HT1080 (cell line): ENCODE measurements at places on chromosomes 7 and 10. TPM values are rescaled to one million over a fixed set of nuclear protein-coding genes. Genes with fewer than 3 reads are reported as not detected.
A peak's percentile ranks its signal among the peaks of the same experiment; 100 is the strongest.

SPDYE8 gene
- not detected in 2 replicates for total RNA-seq

CALHM1 gene
- not detected in 2 replicates for total RNA-seq

FKBP6 gene
- not detected in 2 replicates for total RNA-seq

GNAI1 gene
- 25.7 and 36.2 TPM in 2 replicates for total RNA-seq

ELFN1 gene
- 7.4 and 11.1 TPM in 2 replicates for total RNA-seq

FAM237B gene
- not detected in 2 replicates for total RNA-seq

GPR146 gene
- total RNA-seq = 1.1 and 1.9 TPM in 2 replicates

GRCh38 chr10:103747193-103747865, 108.0 kb downstream of the SH3PXD2A start:
- DNase-seq = no peak

DNA sequence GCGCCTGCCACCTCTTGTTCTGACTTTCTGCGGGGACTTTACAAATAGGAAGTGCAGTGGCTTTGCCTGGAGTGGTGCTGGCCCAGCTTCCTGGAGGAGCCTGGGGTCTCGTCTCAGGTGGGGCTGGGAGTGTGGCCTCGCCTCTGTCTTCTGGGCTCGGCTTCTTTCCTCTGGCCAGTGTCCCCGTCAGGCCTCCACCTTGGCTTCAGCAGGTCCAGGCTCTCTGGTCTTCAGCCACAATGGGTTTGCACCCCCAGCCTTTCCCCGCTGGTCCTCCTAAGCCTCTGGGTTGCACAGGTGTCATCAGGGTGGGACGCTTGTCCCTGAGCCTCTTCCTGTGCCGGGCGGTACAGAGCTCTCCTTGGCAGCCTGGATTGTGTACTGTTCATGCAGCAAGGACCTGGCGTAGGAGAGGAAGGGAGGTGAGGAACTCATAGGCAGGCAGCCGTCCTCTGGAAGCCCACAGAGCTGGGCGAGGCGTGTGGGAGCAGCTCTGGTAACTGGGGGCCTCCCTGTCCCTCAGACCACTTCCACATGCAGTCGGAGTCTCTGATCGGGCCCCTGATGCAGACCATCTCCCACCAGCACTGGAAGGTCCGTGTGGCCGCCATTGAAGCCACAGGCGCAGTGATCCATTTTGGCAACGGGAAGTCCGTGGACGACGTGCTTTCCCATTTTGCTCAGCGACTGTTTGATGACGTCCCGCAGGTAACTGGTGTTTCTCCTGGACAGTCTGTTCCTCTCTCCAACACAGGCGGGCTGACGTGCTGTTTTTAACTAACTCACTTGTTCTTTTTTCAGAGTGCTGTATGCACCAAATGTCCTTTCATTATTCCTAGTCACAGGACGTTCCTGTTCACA, 2.3 kb upstream of the PRKAR1B start:
- DNase-seq = no peak

DNA sequence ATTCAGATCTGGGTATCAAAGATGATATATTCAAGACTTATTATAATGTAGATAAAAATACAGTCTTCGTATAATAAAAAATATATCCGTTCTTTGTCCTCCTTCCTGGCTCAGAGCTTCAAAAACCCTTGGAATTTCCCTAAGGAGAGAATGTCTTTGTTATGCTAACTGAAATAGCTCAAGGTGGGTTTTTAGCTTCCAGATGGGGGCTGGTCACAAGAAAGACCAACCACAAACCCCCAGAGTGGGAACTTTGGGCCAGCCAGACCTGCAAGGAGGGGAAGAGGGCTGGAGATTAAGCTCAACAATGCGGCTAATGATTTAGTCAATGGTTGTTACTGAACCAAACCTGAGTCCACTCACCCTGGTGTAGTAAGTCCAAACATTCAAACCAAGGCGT, 196.4 kb downstream of the SDHAF3 start:
- no peak for DNase-seq

DNA sequence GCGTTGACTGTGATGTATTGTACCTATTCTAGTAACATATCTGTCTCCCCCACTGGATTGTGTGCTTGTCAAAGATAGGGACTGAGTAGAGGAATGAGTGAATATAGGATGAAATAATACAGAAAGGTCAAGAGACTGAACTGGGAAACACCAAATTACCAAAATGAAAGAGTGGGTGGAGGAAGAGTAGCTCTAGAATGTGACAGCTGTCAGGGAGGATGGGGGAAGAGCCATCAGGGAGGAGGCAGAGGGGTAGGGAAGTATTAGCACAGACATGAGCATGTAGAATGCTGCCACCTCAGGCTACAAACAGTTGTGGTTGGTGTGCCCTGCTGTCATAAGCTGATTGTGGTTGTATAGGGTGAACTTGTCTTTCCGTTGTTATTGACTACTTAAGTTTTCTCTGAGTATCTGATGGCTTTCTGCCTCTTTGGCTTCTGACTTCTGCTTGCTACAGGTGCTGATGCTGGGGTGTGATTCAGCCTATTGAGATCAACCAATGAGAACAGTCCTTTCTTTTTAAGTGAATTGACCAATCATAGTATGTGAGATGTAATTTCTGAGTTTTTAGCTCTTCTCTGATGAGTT, 5.6 kb downstream of the CCSER2 start:
- peak; percentile 32 for DNase-seq

- DNase-seq = no peak
These were observed 81.1 kb downstream of the IDE start for GRCh38 chr10:92492748-92493240.

DNA sequence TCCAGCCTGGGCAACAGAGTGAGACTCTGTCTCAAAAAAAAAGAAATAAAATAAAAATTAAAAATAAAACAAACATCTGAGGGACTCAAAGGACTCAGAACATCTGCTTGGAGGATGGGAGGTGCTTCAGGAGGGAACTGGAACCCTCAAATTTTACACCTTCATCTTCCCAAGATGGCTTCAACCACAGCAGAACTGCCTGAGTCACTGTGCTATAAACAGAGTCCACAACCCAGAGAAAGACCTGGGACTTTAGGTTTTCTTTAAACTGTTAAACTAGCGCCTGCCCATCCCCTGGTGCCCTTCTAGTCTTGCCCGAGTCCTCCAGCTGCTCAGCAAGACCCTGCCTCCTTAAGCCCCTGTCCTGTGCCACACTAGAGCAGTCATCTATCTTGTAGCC, 40.8 kb downstream of the RGS10 start:
- DNase-seq = no peak

GRCh38 chr10:7255517-7255916, 155.3 kb downstream of the SFMBT2 start:
- DNase-seq = no peak

DNA sequence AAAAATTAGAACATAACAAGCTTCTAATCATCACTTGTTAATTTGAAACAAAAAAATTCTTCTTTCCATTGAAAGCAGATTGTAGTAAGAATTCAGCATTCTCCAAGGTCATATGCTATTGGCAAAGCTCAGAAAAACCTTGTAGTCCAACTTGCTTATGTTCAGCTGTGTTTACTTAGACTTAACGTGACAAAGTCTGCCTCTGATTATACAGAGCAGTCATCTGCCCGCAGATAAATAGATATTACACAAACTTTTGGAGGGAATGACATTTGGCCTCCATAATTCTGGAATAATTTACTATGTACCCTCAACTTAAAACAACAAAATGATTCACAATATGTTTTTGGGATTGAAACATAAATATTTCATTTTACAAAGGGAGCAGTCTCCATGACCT, 45.8 kb downstream of the MKX start:
- DNase-seq = no peak

DNA sequence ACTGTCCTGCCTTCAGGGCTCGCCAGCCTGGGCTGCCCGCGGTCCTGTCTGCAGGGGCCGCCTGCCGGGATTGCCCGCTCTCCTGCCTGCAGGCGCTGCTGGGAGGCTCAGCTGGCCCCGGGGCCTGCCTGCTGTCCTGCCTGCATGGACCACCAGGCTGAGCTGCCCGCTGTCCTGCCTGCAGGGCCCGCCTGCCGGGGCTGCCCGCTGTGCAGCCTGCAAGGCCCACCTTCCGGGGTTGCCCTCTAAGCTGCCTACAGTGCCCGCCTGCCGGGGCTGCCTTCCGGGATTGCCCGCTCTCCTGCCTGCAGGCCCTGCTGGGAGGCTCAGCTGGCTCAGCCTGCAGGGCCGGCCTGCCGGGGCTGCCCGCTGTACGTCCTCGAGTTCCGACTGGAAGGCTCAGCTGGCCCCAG, 164.4 kb downstream of the GLRX3 start:
- DNase-seq = peak; percentile 63

GRCh38 chr7:37028909-37029440, 304.7 kb upstream of the AOAH start:
- DNase-seq = no peak

- no peak for DNase-seq
These were observed 74.2 kb downstream of the SHH start for GRCh38 chr7:155738104-155738503.

DNA sequence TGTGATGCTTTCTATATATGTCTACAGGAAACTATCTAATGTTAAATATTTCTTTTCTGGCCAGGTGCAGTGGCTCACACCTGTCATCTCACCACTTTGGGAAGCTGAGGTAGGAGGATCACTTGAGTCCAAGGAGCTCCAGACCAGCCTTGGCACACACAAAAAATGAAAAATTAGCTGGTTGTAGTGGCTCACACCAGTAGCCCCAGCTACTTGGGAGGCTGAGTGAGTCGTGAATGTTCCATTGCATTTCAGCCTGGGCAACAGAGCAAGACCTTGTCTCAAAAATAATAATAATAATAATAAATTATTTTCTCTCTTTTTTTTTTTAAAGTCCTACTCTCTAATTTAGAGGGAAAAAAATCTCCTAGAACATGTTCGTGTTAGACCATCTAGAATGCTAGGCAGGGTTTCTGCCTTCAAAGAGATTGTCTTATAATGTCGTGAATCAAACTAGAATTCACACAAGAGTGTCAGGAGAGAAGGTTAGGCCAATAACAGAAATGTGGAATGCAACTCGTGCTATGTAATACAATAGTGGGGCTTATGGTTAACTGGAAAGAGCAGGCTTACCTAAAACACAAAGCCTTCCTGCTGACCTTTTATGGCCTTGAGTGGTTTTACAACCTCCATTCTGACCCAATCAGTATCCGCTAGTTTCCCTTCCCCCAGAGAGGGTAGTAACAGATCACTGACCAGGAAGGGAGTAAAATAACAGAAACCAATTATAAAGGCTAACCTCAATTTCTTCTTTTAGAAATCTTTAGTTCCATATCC, 46.3 kb downstream of the MYOF start:
- DNase-seq = peak; percentile 51

DNA sequence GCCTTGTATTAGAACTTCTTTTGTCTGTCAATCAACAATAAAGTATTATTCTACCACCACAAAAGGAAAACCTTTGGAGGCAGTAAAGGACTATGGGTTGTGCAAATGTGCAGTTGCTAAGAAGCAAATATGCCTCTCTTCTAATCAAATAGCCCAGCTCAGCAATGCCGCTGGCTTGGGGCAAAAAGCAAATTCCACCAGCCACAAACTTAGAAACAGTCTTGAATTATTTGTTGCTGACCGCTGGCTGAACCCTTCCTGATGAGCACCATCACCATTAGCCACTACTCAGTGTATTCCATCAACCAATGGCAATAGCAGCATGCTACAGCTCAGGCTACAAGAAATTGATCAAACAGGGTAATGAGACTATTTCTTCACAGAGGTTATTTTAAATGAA, 51.0 kb downstream of the SKAP2 start:
- no peak for DNase-seq

- DNase-seq = peak; percentile 31
These were observed 88.9 kb upstream of the KLF6 start for GRCh38 chr10:3873728-3874461.

DNA sequence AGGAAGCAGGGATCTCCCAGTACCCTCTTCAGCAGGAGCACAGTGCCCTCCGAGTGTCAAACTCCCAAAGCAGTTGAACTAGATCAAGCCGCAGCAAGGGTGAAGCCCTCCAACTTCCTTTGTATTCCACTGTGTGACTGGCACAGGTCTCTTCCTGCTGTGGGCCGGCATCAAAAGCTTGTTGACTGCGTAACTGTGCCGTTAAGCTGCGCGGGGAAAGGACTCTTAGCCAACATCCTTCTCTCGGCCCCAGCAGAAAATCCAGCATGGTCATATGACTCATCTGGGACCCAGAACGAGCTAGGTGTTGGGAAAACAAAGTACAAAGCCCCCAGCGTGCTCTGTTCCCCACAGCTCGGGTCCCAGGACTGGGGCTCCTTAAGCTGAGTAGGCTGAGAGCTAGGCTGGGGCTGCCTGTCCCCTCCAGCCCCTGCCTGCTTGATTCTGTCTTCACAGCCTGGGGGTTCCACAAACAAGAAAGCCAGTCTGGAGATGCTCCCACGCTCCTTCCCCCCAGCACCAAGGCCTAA, 52.2 kb downstream of the COL17A1 start:
- no peak for DNase-seq
